ENCODE measurements at places on chromosomes 11 and 22.

- peak; percentile 35 for DNase-seq
These were observed 1.7 kb downstream of the STX3 start for GRCh38 chr11:59756845-59757244.

DNA sequence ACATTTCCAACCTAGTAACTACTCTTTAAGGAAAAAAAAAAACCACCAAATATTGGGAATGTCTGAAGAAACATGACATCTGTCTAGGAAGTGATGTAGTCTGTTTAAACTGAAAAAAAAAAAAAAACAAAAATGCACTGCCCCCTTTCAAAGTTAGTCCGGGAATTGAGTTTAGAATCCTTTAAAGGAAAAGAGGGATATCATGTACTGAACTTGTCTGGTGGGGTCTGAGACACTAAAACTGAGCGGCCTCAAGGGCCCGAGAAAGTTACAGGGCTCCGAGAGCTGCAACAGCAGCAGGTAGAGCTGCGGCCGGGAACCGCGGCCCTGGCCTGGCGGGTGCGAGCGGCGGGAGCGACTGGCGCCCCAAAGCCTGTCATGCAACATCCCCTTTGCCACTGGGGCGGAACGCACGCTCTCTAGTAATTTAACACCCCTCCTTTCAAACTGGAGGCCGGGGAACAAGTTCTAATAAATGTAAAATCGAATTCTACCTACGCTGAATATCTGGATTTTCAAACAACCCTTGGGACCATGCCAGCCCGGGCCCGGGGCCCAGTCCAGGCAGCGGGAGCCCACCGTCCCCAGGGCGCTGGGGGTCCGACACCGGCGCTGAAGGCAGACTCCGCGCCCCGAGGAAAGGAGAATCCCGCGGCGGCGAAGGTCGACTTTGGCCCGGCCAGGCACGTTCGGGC, 736 bp downstream of the RDX start:
- no peak for DNase-seq

GRCh38 chr22:50084080-50084477, 1.1 kb downstream of the MLC1 start:
- DNase-seq = no peak

DNA sequence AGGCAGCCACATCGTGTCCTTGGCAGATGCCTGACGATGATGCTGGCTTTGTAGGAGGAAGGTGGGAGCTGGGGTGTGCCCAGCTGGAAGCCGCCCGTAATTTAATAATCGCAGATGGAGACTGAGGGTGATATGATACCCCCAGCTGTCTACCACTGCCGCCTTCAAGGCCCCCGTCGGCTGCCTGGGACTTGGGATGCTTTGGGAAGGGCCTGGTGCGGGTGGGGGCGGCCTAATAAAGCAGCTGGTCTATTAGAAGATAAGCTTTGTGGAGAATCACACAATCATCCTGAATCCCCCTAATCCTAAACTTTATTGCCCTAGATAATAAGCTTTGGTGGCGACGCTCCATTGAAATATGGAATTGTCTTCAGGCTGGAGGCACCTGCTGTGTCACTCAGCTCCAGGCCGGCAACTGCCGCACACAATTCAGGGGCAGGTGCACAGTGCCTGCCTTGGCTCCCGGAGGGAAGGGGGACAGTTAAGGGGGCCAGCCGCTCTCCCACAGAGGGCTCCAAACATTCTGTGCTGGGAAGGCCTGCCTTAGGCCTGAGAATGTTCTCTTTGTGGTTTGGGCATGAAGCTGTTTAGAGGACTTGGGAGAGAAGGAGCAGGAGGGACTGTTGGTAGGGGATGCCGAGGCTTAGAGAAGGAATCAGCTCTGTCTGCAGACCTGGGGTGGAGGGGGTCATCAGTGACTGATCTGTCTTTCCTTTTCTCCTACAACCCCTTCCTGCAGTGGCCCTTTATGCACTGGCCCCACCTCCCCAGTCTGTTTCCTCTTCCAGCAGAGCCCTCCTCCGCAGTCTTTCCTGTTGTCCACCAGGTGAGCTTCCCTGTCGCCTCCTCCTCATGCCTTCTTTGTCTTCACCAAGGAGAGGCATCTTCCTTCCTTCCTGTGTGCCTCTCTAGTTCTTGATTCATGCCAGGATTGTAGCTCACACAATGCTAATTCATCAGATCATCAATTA, 65.3 kb downstream of the ARL14EP start:
- no peak for DNase-seq

GRCh38 chr11:134393638-134394037, 18.4 kb downstream of the B3GAT1 start:
- no peak for DNase-seq

- DNase-seq = peak; percentile 67
These were observed 429.3 kb upstream of the FAT3 start for GRCh38 chr11:91795139-91795887.

DNA sequence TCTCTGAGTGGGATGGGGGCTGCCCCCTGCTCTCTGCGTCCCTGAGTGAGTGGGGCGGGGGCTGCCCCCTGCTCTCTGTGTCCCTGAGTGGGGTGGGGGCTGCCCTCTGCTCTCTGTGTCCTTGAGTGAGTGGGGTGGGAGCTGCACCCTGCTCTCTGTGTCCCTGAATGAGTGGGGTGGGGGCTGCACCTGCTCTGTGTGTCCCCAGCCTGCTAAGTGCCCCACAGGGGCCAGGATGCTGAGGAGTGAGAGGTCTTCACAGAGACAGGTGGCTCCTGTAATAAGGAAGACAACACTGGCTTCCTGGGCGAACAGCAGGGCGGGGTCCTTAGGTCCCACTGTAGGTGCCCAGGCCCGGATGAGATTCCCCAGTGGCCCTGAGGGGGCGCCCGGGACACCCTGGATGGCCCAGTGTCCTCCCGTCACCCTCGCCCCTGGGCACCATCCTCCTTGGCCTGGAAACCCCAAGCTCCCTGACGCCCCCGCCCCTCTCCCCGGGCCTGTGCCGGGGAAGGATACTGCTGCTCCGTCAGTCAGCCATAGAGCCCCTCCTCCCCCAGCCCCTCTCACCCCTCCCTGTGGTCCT, 3.8 kb upstream of the CCDC188 start:
- DNase-seq = no peak

DNA sequence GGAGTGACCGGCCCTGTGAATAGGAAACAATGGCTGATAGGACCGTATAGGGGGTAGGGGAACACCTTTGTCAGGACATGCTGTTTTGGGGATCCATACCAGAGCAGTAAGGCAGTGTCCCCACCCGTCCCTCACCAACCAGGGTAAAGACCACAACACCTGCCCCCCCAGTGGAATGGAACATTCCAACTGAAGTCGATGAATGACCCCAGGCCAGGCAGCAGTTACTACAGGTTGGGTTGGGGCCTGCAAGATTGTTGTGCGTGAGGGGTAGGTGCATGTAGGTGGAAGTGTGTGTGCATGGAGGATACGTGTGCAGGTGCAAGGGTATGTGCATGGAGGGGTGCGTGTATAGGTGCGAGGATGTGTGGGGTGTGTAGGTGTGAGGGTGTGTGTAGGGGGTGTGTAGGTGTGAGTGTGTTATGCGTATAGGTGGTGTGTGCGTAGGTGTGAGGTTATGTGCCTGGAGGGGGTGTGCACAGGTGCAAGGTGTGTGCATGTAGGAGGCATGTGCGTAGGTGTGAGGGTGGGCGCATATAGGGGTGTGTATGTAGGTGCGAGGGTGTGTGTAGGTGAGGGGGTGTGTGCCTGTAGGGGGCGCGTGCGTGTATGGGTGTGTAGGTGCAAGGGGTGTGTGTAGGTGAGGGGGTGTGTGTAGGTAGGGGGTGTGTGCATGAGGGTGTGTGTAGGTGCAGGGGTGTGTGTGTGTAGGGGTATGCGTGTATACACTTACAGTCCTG, 32.9 kb downstream of the PISD start:
- no peak for DNase-seq

- peak; percentile 78 for DNase-seq
These were observed 787.1 kb upstream of the API5 start for GRCh38 chr11:42524534-42525227.

DNA sequence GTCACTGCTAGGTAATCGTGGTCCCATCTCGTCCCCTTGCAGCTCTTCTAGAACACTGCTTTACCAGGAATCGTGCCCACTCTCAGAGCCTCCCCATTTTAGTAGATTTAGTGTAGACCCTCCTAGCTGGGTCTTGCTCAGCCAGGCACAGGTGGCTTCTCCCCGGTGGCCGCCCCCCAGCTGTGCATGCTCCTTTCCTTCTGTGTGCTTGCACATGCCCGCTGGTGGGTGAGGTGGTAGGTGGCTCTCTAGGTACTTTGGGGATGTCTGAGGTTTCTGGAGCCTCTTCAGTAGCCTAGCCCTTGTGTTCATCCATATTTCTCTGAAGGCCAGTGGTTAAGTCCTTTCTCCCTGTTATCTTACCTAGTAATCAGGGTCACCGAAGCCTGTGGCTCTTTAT, 5.6 kb downstream of the TUB start:
- DNase-seq = no peak
